ENCODE measurements at places on chromosomes 16 and 17.
A peak's percentile ranks its signal among the peaks of the same experiment; 100 is the strongest.

GRCh38 chr17:48322060-48322459 is 108.0 kb downstream of the SKAP1 start:
- DNase-seq, result no peak

- no peak for DNase-seq
These were observed 24.6 kb upstream of the GRIN2A start for GRCh38 chr16:10206865-10207264.

GRCh38 chr17:75895370-75896155 is 1.2 kb downstream of the TRIM65 start:
- peak; percentile 30 for DNase-seq

- DNase-seq, result no peak
These were observed 670.2 kb downstream of the CDH8 start for GRCh38 chr16:61366006-61366405.

GRCh38 chr17:41340934-41341861 is 9.4 kb downstream of the KRT33A start:
- no peak for DNase-seq
